ENCODE measurements at places on chromosomes 11 and 22.

GRCh38 chr11:43674560-43674959, 6.0 kb upstream of the HSD17B12 start:
- no peak for DNase-seq

GRCh38 chr11:110065189-110065588, 28.0 kb upstream of the ZC3H12C start:
- DNase-seq = no peak

DNA sequence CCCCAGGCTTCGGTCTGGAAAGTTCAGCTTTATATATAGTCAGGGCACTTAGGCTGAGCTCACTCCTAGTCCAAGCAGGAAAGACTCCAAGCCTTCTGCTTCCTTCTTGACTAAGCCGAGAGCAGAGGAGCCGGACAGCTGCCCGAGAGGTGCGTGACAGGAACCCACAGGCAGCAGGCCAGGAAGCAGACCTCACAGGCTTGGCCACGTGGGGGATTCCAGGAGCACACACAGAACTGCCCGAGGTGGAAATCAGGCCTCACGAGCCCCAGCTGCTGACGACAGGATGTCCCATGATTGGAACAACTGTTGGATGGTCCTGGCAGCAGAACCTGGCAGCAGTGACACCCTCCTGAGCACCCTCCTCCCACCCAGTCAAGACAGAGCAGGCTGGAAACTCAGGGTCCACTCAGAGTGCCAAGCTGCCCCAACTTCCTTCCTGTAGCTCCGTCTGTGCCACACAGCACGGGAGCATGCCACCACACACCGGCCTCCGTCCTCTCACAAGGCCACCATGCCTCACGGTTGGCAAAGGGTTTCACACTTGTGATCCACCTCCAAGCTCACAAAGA, 5.4 kb downstream of the PLA2G6 start:
- no peak for DNase-seq

DNA sequence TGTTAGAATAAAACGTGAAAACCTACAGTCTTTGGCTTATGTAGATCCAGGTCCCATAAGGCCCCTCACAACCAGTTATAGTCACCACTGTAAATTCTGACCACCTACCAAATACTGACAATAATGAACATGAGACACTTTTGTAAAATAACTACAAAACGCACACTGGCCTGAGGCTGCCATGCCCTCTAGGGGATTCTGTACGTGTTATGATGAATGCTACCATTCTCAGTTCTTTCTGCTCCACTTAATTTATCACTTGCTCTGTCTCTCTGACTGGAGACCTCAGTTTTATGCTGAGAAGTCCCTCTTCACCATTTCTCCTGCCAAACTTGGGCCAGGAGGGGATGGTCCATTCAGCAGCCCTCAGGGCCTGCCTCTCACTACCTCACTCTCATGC, 18.7 kb upstream of the TMPRSS5 start:
- no peak for DNase-seq

DNA sequence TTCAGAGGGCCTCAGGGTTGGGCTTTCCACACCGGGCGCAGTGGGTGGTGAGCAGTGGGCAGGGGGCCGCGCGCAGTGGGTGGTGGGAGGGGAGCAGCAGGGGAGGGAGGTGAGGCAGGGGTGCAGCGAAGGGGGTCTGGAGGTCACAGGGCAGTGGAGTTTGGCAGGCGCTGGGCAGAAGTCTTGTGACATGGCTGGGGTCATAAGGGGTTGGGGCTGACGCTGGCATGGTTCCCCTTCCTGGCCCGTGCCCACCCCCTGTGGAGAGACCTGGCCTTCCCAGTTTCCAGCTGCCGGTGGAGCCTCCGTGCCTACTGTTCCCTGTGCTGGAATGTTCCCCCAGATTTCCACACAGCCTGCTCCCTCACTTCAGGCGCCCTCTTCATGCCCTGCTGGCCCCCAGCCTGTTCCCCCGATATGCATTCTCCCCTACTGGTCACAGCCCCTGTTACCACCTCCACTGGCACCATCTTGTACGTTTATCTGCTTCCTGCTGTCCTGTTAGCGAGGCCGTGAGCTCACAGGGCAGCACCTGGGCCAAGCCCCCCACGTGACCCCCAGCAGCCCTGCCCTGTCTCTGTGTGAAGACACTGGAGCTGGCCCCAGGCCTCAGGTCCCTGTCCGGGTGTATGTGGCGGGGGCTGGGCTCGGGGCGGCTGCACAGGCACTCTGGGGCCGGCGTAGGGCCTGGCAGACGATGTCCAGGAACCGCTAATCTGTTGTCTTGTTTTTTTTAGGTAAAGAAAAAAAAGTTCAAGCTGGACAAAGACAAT, 111.6 kb downstream of the KCNQ1OT1 start:
- DNase-seq = no peak

DNA sequence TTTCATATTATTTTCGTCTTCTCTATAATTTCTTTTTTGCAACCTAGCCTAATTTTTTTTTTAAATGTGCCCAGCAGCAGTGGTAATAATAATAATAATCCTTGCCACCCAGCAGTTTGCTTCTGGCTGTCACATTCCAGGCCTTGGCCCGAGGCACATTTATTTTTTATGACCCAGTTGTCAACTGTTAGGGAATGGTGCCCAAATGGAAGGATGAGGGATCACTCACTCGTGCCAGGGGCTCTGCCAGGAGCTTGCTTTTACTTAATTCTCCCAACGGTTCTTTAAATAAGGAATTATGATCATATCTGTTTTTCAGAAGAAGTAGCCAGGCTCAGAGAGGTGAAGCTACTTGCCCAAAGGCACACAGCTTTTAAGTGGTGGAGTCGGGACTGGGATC, 49.6 kb downstream of the MYO18B start:
- DNase-seq = no peak

DNA sequence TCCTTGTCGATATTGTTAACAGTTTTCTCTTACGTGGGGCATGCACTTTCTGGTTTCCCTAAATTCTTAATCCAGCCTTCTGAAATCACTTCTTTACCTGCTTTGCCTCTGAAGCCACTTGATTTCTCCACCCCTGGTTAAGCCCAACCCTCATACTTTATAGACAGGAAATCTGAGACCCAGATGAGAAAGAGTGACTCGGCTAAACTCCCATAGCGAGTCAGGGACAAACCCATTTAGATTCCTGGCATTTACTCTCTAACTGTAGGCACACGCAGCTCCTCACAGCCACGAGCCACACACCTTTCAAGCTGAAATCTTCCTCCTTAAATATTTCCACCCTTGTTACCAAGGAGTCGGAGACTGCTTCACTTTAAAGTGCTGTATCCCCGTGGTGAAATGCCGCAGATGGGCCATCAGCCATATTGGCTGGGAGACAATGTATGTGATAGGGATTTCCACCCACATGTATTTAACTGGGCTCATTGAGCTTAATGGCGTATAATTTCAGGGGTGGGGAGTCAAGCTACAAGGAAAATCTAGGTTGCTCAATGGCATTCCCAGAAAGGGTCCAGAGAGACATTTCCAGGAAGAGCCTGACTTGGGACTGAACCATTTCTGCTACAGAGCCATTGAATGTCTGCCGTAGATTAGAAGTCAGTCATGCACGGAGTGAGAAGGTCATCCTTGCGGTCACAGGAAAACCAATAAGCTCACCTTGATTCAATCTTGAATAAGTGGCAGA, 49.9 kb upstream of the GRK3 start:
- DNase-seq = no peak

- no peak for DNase-seq
Measured at GRCh38 chr11:69491071-69492031, 9.9 kb downstream of the LINC01488 start.

DNA sequence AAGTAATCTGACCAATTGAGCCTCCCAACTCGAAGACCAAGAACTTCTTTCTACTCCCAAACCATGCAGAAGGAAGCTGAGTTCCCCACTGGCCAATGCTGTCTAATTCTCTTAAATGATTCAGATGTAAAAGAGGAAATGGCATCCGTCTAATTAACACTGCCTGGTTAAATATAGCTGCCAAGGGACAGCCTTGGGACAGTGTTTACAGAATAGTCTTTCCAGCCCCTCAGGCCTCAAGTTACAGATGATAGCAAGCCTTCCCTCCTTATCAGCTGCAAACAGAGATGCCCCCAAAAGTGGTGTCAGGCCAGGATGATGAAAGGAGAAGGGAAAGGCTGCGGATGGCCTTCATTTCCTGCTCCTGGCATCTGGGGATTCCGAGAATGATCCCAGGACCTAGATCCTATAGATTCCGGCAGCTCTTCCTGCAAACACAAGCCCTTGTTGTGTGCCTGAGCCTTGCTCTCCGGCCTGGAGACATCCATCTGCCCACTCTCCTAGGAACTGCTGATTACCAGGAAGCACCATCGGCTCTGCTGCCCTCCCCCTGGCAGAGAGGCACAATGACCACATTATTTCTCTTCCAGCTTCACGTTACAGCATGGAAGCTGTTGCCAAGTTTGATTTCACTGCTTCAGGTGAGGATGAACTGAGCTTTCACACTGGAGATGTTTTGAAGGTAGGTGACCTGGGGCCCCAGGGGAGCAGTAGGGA, 13.5 kb upstream of the TMA7B start:
- DNase-seq = no peak

GRCh38 chr11:73760135-73760678, 667 bp downstream of the RAB6A start:
- no peak for DNase-seq

- DNase-seq = peak; percentile 39
Measured at GRCh38 chr22:28019881-28020861, 101.1 kb upstream of the PITPNB start.

DNA sequence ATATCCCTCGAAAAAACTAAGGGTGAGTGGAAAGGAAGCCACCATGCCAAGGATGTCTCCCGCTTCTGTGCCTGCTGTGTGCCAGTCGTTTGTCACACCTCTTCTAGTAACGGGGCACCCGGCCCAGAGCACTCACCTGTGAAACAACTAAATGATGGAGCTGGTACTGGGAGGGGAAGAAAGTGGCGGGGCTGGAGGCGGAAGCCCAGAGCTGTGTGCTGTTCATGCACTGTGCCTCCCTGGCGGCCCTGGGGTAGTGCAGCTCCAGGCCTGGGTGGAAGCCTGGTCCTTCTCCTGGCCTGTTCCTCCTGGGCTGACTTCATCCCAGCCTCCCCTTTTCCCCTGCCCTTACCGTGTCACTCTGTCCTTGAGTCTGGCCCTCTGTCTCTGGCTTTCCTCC, 130.2 kb downstream of the CEP164 start:
- no peak for DNase-seq

GRCh38 chr11:18650353-18650752, 16.2 kb upstream of the SPTY2D1 start:
- no peak for DNase-seq

DNA sequence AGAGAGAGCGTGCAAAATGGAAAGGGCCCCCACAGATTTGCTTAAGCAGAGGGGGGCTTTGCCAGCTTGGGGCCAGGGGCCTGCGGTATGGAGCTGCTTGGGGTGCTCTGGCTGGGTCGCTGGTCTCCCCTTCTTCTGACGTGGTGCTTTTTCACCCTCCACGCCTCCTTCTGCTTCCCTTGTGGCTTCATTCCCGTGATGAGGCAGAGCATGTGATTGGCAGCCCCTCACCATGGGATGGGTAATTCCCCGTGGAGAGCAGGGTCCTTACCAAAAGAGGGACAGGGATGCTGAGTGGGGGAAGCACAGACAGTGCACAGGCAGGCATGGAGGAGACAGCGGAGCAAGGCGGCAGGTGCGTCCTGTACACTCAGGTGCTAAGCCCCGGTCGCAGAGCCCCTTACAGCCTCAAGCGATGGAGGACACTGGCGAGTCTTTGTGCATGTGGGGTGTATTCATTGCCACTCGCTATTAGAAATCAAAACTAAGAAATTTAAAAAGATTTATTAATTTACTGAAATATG, 19.9 kb upstream of the GRAMD4 start:
- no peak for DNase-seq

GRCh38 chr11:43269254-43269918, 42.4 kb upstream of the API5 start:
- DNase-seq = no peak

DNA sequence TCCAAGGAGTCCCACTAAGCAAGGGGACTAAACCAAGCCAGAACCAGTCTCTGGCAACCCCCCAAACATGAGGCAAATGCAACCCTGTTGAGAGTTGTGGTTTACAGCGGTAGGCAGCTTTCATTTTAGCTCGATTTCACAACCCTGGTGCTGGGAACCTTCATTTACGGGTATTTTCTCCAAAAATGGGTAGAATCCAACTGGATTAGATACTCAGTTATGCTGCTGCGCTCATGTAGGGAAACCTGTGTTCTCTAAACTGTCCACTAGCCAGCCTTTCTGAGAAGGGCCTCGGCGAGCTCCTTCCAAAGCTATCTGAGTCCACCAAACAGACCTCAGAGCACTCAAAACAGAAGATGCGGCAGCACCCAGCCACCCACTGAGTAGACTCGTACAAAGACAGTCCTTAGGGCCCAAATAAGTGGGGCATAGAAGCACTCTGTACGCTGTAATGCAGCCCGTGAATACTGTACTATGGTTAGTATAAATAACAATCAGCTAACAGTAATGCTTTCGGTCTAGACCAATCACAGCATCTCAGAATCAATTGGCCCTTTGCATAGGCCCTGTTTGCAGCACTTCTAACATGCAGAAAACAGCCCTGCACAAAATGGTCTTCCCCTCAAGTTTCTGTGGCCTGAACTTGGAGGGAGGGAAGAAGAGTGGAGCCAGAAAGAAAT, 104.7 kb downstream of the ETS1 start:
- DNase-seq = no peak

GRCh38 chr11:44361813-44362212, 51.9 kb upstream of the ALX4 start:
- no peak for DNase-seq

- no peak for DNase-seq
Measured at GRCh38 chr22:32024796-32025195, 18.3 kb upstream of the SLC5A1 start.

DNA sequence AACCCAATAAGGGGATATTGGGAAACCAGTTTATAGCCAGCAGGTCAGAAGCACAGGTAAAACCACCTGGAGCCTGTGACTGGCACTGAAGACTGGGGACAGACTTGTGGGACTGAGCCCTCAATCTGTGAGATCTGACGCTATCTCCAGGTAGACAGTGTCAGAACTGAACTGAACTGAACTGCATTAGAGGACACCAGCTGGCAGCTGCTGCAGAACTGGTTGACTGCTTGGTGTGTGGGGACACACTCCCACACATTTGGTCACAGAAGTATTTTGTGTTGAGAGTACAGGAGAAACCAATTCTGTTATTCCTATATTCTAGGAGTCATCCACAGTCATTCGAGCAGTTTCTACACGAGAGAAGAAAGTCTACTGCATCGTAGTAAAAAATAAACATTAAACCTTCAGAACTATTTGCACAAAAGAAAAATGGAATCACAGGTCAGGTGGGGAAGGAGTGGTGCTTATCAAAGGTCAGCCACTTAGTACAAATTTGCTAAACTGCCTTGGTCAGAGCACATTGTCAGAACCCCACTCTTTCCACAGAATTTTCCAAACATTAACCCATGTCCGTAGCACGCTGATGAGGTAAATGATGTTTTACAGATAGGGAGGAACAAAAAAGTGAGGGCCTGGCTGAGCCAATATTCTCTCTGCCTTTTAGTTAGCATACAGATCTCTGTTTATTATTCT, 77.2 kb downstream of the SIK3 start:
- DNase-seq = no peak

DNA sequence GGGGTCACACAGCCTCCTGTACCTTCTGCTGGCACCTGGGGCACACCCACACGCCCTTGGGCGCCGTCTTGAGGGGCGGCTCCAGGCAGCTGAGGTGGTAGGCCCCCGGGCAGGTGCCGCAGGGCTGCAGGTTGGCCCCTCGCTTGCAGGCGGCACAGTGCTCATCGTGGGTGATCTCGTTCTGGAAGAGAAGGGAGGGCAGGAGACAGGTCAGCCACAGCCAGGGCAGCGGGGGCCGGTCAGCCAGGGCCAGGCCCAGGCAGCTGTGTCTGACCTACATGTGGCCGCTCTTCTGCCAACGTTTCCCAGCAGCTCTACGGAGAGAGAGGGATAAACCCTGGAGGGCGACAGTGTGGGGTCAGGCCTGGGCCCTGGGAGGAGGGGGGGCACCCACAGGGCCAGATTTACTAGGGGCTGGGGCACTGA, 121.9 kb downstream of the PHF21B start:
- no peak for DNase-seq

Measured in activated naive CD4-positive, alpha-beta T cell (primary cell).